ENCODE measurements at places on chromosomes 13 and 19.

DNA sequence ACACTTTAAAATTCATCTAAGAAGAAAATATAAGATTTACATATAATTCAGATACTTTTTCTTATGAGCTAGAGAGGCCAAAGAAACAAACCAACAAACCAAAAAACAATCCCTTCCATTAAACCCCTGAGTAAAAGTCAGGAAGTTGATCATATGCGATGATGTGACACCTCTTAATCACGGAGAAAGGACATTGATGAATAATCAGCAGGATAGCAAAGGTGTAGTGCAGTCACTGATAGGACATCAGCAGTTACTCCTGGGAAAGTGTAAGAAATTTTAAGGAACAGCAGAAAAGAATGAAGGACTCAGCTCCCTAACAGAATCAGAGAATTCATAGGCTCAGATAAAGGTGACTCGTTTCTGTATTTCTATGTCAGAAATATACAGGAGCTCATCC, 202.4 kb upstream of the EDNRB start:
- DNase-seq: no peak

GRCh38 chr19:16458391-16459341, 13.1 kb downstream of the EPS15L1 start:
- DNase-seq: peak; percentile 17

DNA sequence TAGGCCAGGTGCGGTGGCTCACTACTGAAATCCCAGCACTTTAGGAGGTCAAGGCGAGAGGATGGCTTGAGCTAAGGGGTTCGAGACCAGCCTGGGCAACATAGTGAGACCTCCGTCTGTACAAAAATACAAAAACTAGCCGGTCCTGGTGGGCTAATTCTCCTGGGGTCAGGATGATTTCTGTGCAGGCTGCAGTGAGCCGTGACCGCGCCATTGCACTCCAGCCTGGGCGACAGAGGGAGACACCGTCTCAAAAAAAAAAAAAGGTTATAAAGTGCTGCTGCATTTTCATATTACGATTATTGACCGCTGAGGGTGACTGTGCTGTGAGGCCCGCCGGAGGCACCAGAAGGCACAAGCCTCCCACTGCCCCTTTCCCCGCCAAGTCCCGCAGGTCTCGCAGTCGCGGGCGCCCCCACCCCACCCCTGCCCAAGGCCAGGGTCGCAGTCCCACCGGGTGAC, 477 bp upstream of the PLEKHF1 start:
- no peak for DNase-seq

GRCh38 chr19:46635920-46636761, at the start of gene GNG8:
Gene GNG8 (minus strand): TSS chr19:46636202. CDS start chr19:46634682, 1,520 bp downstream.
- peak; percentile 45 for DNase-seq

GRCh38 chr13:93413972-93414717, 187.5 kb downstream of the GPC6 start:
- DNase-seq: no peak

GRCh38 chr13:20988033-20988908, 73.1 kb downstream of the LATS2 start:
- DNase-seq: no peak

- peak; percentile 53 for DNase-seq
These were observed 9.0 kb downstream of the BLOC1S3 start for GRCh38 chr19:45187421-45188100.

DNA sequence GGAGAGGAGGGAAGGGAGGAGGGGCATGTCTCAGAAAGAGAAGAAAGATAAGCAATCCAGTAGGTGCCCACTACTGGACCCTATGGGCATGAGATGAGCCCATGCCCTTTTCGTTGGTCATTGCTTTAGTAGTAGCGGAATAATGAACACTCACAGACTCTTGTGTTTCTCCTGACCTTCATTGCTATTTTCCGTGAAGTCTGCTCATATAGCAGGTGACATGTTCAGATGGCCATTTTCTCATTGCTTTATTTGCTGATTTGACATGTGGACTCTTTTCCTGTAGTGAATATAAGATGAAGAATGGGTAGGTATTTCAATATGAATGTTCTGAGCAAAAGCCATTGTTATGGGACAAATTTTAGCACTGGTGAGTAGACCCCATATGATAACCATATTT, 16.4 kb downstream of the WDFY2 start:
- DNase-seq: no peak

- DNase-seq: no peak
These were observed 269.0 kb downstream of the FGF14 start for GRCh38 chr13:102132777-102133295.

- DNase-seq: peak; percentile 58
These were observed 165.0 kb downstream of the USP12 start for GRCh38 chr13:27006519-27007161.

- DNase-seq: no peak
These were observed at the start of gene CHST8 for GRCh38 chr19:33621811-33622504. Gene CHST8 (plus strand): TSS chr19:33621953. CDS start chr19:33689262, 67,309 bp downstream.

GRCh38 chr13:62710787-62711186, 1295.1 kb upstream of the PCDH20 start:
- no peak for DNase-seq

DNA sequence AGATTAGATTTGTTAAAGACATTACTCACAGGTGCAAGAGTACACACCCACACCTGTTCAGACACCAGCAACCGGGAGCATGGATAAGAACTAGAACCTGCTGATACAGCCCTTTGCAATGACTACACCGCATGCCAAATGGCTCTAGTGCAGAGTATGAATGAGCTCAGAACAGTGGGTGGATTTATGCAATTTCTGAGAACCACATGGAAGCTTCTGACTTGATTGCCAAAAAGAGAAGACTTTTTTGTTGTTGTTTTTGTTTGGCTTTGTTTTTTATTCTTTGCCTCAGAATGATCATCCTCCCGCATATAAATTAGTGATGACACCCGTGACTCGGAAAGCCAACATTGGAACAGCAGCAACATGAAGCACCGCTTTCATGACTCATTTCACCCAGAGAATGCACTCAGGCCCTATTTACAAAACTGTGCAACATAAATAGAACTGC, 77.4 kb upstream of the LRCH1 start:
- no peak for DNase-seq

DNA sequence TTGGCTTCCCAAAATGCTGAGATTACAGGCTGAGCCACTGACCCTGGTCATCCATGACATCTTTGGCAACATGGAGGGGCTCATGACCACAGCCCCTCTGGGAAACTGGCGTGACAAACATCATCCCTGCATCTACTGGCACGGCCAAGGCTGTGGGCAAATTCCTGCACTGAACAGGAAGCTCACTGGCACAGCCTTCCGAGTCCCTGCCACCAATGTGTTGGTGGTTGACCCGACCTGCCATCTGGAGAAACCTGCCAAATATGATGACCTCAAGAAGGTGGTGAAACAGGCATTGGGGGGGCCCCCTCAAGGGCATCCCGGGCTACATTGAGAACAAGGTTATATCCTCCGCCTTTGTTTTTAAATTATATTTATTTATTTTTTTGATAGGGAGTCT, 8.9 kb upstream of the ACP5 start:
- no peak for DNase-seq

DNA sequence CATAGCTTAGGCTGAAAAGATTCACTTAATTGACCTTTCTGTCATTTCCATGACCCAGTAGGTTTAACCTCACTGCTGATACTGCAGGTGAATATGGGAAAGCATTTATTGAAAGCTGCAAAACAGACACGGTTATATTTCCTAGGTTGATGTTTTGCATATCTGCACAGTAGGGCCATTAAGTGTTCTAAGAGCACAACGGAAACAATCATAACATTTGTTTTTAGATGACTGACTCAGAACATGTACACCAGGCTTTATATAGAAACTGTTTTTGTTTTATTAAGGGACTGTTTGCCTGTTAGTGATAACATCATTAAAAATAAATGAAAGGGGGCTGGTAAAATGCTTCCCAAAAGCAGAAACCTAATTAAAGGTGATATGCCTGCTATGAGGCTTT, 367.8 kb downstream of the DACH1 start:
- DNase-seq: no peak

GRCh38 chr13:18943721-18944391, 237.8 kb downstream of the TUBA3C start:
- DNase-seq: no peak

DNA sequence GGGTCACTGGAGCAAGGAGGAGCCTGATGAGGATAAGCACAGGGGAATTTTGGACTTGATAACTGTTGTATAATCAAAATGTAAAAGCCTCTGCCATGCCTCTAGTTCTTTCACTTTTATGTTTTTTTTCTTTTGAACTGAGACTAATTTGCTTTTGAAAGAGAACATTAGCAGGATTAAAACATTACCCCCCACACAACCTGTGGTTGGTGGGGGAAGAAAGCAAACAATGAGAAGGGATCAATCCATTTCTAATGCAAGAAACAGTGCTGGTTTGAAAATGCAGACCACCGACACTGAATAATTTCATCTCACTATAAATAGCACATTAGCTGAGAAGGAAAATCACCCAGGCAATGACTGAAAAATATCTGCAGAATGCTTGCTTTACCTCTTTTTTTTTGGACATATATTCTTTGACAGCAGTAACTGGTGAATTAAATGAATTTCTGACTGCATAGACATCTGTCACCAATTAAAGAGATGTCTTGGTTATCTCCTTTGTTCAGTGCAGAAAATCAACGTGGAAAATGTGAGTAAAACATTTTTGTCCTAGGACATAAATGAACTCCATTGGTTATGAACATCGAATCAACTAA, 48.6 kb upstream of the TRPC4 start:
- DNase-seq: no peak

- no peak for DNase-seq
These were observed 62.0 kb downstream of the RFX2 start for GRCh38 chr19:6048348-6048747.

DNA sequence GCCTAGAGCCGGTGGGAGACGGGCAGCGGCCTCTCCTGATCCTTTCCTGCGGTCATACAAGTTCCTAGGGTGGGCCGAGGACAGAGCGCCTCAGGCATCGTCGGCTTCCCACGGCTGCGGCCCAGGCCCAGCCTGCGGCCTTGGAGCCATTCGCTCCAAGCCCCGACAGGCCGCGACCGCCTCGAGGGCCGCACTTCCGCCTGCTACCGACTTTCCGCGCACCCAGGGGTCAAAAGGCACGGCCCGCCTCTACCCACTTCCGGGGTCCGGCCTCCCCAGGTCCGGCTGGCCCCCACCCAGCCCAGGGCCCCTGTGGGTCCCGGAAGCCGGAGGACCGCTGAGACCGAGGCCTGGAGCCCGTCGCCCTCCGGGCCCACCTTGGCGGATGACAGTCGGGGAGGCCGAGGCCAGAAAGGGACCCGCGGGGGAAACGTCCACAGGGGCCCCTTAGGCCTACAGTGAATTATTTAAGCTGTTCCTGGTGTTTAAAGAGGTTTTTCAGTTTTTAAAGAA, 16.2 kb downstream of the ZIC2 start:
- no peak for DNase-seq

DNA sequence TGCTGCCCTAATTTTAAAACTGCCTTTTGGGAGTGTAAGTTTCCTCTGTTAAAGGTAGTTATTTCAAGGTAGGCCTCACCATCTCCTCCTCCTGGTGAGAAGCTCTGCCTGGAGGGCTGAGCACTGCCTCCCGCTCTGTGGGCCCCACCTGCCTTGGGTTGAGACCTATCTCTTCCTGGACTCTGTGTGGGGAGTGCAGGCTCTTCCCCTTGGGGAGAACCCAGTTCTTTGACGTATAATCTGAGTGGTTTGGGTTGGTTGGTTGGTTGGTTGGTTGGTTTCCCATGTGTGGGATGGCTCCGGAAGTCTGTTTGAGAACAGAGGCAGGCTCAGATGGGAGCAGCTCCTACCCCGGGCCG, 39.1 kb downstream of the ACTN4 start:
- DNase-seq: no peak

- no peak for DNase-seq
These were observed 199.9 kb downstream of the LACC1 start for GRCh38 chr13:44079413-44080205.

All from erythroblast (primary cell).